ENCODE measurements at places on chromosomes 12 and 14.

- DNase-seq: no peak
Measured at GRCh38 chr14:66152302-66152701, 333.9 kb upstream of the CCDC196 start.

GRCh38 chr12:2551412-2551900, 243.3 kb upstream of the FKBP4 start:
- DNase-seq: no peak

DNA sequence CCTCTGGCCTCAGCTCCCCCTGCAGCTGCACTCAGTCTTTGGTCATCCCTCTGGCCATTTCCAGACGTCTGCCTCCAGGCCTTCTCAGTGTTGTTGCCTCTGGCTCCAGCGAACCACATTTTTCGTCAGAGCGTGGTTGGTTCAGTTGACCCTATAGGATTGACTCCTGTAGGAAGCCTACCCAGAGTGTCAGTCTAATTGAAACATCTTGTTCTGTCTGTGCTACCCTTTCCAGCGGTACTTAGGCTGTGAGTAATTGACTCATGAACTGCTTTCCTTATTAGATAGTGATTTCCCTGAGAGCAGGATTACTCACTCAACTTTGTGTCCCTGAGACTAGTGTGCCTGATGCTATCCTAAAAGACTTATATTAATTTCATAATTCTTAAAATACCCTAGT, 373.2 kb downstream of the ATP23 start:
- DNase-seq: no peak

GRCh38 chr12:99709619-99710018, 62.1 kb downstream of the GARIN6 start:
- DNase-seq: no peak

DNA sequence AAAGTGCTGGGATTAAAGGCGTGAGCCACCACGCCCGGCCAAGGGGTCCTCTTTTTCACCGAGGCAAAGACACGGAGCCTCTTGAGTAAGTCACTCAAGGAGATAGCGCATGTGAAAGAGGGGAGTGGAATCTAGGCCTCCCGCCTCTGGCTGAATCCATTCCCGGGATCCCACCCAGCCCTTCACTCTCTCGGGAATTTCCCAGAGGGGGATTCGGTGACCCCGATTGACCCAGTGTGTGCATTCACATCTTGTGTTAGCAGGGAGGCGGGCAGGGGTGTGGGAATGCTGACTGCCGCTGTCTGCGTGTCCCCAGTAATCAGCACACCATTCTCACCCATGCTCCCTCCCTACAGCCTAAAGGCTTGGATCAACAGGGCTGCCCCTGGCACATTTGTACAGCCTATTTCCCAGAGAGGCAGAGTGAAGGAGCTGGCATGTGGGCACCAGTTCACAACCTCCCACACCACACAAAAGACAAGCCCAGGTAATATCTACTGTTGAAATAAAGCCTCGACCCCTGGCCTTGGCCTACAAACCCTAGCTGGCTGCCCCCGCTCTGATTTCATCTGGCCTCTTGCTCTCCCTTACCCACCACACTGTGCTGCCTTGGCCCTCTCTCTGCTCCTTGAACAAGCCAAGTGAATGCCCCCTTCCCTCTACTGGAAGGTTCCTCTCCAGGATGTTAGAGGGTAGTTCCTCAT, 1.3 kb upstream of the LTBP2 start:
- no peak for DNase-seq

DNA sequence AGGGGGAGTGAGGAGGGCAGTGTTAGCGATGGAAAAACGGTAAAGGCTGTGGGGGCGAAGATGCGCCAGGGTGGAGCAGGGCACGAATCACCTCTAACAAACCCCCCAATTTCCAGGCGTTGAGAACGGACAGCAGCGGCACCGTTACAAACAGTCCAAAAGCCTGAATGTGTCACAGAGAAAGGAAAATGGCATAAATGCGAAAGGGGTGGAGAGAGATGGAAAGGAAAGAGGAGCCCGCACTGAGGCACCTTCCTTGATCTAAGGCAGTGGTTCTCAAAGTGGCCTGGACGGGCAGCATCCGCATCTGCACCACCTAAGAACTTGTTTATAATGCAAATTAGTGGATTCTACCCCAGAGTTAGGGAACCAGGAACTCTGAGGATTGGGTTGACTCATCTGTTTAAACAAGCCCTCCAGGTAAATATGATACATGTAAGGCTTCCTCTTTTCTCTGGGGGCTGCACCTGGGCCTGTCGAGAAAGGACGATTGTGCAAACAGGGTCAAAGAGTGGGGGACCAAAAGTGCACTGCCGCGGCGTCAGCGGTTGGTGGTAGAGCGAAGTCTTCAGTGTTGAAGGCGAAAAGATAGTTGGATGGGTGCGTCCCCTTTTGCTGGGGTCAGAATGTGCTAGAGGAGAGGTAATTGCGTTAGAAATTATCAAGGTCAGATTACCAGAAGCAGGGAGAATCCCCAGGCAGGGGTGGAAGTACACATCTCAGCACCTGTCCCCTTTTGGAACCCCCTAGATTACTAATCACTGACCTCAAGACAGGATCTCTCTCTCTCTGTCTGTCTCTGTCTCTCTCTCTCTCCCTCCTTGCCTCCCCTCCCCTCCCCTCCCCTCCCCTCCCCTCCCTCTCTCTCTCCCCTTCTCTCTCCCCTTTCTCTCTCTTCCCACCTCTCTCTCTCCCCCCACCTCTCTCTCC, 1.3 kb upstream of the KCNH5 start:
- DNase-seq: no peak

DNA sequence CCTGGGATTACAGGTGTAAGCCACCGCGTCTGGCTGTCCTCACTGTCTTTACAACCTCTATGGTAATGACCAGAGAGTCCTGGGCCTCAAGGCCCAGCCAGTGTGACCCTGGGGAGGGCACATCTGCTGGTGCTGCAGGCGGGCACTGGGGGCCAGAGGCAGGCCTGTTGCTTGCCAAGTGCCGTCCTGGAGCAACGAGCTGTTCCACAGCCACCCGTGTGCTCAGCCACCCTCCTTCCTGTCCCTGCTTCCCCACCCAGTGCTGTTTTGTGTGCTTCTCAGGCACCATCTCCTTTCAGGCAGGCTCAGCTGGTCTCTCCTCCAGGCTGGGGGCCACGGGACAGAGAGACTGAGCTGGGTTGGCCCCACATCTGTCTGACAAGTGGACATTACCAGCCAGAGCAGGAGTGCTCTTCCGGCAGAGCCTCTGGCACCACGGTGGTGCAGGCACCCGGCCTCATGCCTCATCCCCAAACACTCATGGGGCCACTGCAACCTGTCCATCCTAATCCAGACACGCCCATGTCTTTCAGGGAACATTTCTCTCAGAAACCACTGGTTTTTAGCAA, 9.0 kb downstream of the SLC25A47 start:
- no peak for DNase-seq
